Aorta (tissue), 5 donors: ENCODE measurements at places on chromosomes 4 and X.

DNA sequence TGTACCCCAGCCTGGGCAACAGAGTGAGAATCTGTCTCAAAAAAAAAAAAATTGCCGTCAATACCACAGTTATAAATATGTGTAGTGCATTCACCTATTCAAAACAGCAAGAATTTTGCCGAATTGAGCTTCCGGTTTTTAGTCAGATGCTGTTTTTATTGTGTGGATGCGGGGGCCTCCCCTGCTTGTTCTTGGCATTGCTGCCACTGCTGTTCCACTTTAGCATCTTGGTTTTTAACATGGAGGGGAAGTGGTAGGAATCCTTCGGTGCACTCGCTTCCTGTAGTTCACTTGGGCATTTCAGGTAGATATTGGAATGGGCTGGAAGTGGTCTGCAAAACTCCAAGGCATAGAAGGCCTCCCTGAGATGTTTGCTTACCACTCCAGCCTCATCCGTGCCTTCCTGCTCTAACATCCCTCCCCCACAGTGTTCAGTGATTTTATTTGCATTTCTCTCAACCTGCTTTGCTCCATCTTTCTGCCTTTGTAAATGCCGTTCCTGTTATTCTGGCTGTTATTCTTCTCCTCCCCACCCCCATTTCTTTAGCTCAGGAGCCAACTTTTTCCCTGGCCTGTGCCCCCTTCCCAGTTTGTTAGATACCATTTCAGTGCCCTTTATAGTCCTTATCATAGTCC, 25.5 kb downstream of the MOB1B start:
- no peak overlapping the region for H3K4me3 ChIP-seq
- H3K27ac ChIP-seq = no peak overlapping the region
- H3K4me1 ChIP-seq = no peaks in the 10 kb centered on the region
- H3K36me3 ChIP-seq = no peaks in the 10 kb centered on the region
- DNase-seq = no peak

GRCh38 chr4:16532240-16532970, 306.1 kb upstream of the TAPT1 start:
- no peak for DNase-seq
- no peaks in the 10 kb centered on the region for H3K36me3 ChIP-seq
- H3K27ac ChIP-seq = peak overlapping the region; percentile 32
- H3K27me3 ChIP-seq = no peaks in the 10 kb centered on the region
- peaks cover 3% of the 10 kb centered on the region for H3K4me1 ChIP-seq

DNA sequence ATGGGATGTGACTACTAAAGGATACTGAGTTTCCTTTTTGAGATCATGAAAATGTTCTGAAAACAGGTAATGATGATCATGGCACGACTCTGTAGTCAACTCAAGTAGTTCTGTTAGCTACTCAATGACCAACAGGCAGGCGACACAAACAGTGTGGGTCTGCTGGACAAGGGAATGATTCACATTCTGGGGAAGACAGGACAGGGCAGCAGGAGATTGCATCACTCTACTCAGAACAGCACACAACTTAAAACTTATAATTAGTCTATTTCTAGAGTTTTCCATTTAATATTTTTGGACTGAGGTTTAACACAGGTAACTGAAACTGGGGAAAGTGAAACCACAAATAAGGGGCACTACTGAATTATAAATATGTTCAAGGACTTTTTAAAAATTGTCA, 365.2 kb downstream of the PRDM5 start:
- H3K27ac ChIP-seq = no peak overlapping the region
- no peaks in the 10 kb centered on the region for H3K27me3 ChIP-seq
- H3K36me3 ChIP-seq = no peaks in the 10 kb centered on the region
- no peak for DNase-seq
- no peaks in the 10 kb centered on the region for H3K4me1 ChIP-seq
- no peak overlapping the region for H3K4me3 ChIP-seq

DNA sequence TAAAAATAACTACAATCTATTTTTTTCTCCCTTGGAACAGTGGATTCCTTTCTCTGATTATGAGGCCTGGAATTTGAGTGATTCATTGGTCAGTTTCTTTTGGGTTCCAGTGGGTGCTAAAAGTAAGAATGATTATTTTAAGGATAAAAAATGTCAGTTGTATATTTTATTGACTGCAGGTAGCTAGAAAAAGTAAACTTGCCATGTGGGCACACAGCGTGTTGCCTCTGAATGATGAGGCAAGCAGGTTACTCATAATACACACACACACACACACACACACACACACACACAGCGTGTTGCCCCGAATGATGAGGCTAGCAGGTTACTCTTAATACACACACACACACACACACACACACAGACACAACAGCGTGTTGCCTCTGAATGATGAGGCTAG, 13.8 kb downstream of the GALNT7 start:
- no peak overlapping the region for H3K4me3 ChIP-seq
- peak overlapping the region; percentile 64 for H3K27ac ChIP-seq
- peaks cover 2% of the 10 kb centered on the region for H3K4me1 ChIP-seq
- no peaks in the 10 kb centered on the region for H3K36me3 ChIP-seq
- DNase-seq = no peak
- H3K27me3 ChIP-seq = no peaks in the 10 kb centered on the region

DNA sequence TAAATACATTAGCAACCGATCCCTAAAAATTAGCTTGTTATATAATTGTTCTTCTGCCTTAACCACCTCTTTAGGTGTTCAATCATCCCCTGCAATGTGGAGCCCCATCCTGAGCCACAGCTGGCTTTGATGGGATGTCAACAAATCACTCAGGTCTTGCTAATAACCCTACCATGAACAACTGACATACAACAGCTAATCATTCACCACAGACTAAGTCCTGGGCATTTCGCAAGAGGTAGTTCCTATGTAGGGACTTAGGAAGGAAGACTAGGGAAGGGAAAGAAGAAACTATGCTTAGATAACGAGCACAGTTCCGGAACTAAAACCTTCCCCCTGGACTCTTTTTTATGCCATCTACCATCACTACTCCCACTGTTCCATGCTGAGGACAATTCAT, 63.6 kb upstream of the PTCHD1 start:
- no peaks in the 10 kb centered on the region for H3K27me3 ChIP-seq
- no peak for DNase-seq
- no peaks in the 10 kb centered on the region for H3K4me1 ChIP-seq
- no peaks in the 10 kb centered on the region for H3K36me3 ChIP-seq
- no peak overlapping the region for H3K27ac ChIP-seq

DNA sequence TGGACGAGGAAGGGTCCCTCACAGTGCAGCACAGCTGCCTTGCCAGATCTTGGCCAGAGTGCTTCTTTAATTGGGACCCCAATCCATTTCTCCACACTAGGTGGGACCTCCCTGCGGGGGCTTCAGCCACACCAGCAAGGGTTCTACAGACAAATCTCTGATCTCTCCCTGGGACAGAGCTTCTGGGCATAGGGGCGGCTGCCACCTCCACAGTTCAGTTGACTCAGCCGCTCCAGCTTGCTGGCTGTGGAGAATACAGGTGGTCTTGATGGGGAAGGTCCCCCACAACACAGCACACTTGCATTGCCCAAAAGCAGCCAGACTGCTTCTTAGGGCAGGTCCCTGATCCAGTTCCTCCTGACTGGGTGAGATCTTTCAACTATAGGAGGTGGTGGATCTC, 199.6 kb downstream of the EDA start:
- H3K36me3 ChIP-seq = no peaks in the 10 kb centered on the region
- no peak overlapping the region for H3K27ac ChIP-seq
- DNase-seq = no peak
- H3K27me3 ChIP-seq = no peaks in the 10 kb centered on the region
- H3K4me1 ChIP-seq = no peaks in the 10 kb centered on the region

DNA sequence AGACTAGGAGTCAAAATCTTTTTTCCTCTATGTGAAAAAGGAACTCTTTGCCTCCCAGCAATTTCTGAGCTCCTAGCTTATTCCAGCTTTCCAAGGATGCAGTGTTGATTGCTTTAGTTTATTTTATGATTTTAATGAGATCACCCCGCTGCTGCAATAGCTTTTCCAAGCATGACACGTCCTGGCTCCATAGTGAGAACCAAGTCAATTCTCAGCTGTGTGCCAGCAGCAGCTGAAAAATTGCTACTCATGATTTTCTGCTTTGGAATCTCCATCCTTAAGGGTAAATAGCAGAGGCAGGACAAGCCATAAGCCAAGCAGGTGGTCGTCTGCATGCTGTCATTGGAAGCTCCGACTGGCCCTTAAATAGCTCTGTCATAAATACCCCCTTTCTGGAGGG, 64.5 kb downstream of the FTHL17 start:
- H3K27me3 ChIP-seq = no peaks in the 10 kb centered on the region
- no peaks in the 10 kb centered on the region for H3K36me3 ChIP-seq
- no peaks in the 10 kb centered on the region for H3K4me1 ChIP-seq

GRCh38 chrX:84187533-84188319, at the start of gene RPS6KA6:
Gene RPS6KA6, minus strand, starts transcription at chrX:84188199. Its CDS starts 300 bp downstream, at chrX:84187899.
- H3K27me3 ChIP-seq = no peaks in the 10 kb centered on the region
- peak; percentile 48 for DNase-seq
- H3K4me1 ChIP-seq = no peaks in the 10 kb centered on the region
- H3K27ac ChIP-seq = no peak within 1 kb of the TSS
- H3K4me3 ChIP-seq = peak within 1 kb of the TSS; percentile 79
- no peaks in the 10 kb centered on the region for H3K36me3 ChIP-seq

GRCh38 chrX:152866386-152866785, 31.5 kb upstream of the ZNF185 start:
- H3K27me3 ChIP-seq = no peaks in the 10 kb centered on the region
- no peak overlapping the region for H3K4me3 ChIP-seq
- H3K27ac ChIP-seq = no peak overlapping the region
- DNase-seq = no peak

GRCh38 chrX:153862369-153863250, 23.4 kb downstream of the L1CAM start:
- H3K36me3 ChIP-seq = no peaks in the 10 kb centered on the region
- no peak overlapping the region for H3K27ac ChIP-seq
- H3K4me3 ChIP-seq = no peak overlapping the region
- no peak for DNase-seq

DNA sequence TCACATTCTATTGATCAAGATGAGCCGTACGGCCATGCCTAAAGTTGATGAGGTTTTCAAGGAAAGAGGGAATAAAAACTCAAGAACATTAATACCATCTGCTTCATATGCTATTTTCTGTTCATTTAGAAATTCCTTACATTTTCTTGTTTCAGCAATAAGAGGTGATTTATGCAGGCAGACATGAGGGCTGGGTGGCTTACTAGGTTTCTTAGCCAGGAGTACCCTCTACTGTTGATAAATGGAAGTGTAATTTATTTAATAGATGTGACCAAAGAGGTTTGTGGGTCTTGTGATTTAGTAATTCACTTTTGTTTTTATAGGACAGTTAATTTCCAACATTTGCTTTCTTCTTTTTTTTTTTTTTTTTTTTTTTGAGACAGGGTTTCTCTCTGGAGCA, 6.4 kb upstream of the SMIM9 start:
- no peaks in the 10 kb centered on the region for H3K36me3 ChIP-seq
- H3K4me3 ChIP-seq = no peak overlapping the region
- H3K27ac ChIP-seq = no peak overlapping the region
- DNase-seq = no peak

DNA sequence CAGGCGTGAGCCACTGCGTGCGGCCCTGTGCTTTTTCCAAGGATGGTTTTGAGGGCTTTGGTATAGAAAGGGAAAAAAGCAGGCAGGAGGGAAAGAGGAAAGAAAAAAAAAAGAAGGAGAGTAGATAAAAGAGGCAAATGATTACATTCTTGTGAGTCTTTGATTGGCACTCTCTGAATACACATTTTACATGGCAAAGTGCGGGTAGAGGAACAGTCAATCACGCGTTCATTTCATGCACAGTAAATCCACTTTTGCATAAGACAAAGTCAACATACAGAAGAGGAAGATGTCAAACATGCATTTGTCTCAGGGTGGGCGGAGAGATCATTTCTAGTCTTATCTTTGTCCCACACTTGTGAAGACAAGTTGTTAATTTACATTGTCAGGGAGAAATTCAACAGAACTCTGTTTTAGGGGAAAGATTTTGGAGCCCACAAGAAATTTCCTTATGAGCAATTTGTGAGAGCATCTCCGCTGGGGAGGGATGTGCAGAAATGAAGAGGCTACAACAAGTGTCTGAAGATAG, 183.2 kb downstream of the DHRSX start:
- no peaks in the 10 kb centered on the region for H3K27me3 ChIP-seq
- H3K36me3 ChIP-seq = no peaks in the 10 kb centered on the region
- no peak for DNase-seq
- no peak overlapping the region for H3K4me3 ChIP-seq
- no peaks in the 10 kb centered on the region for H3K4me1 ChIP-seq

DNA sequence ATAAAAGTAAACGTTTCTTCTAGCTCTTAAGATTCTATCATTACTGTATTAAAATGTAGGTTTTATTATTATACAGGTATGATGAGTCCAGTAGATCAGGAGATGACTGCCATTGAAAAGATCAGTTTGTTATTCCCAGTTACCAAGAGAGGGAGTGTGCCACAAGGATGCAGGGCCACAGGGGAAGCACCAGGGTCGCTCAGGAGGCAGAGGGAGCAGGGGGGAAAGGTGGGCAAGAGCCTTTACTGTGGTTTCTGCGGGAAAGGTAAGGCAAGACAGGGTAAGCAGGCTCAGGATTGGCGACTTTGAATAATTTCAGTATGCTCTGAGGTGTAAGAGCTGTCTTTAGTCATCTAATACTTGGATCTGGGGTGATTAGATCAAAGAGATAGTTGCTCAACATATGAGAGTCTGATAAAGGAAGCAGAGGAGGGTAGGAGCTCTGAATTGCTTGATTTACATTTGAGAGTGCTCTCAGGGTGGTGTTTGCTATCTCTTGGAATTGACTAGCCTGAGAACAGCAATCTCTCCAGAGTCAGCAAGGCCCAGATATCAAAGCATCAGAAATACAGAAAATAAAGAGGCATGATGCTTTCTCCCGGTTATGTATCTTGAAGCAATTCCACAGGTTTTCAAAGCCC, 86.0 kb downstream of the NDST3 start:
- no peaks in the 10 kb centered on the region for H3K27me3 ChIP-seq
- DNase-seq = no peak
- H3K27ac ChIP-seq = no peak overlapping the region
- H3K36me3 ChIP-seq = no peaks in the 10 kb centered on the region

DNA sequence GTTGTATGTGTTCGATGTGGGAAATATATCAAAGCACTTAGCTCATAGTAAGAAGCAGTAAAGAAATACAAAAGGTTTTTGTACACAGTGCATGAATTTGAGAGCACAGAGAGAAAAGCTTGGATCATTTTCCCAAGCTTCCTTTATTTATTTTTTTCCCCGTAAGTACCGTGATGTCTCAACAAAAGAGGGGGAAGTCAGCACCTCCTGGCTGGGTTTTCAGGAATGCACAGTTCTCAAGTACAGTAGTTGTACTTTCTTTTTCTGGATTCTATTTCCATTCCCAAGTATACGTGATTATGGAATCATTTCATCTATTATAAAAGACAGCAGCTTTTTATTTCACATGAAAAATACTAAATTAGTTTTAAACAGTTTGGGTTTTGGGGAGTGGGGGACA, 171.5 kb upstream of the EDNRA start:
- no peak overlapping the region for H3K4me3 ChIP-seq
- H3K36me3 ChIP-seq = no peaks in the 10 kb centered on the region

GRCh38 chr4:35461931-35462659, 782.2 kb downstream of the ARAP2 start:
- DNase-seq = no peak
- no peaks in the 10 kb centered on the region for H3K36me3 ChIP-seq
- H3K4me1 ChIP-seq = no peaks in the 10 kb centered on the region
- no peak overlapping the region for H3K27ac ChIP-seq

GRCh38 chr4:6689506-6689960, 4.1 kb upstream of the S100P start:
- DNase-seq = no peak
- no peak overlapping the region for H3K4me3 ChIP-seq
- H3K27me3 ChIP-seq = no peaks in the 10 kb centered on the region
- H3K36me3 ChIP-seq = no peaks in the 10 kb centered on the region
- H3K27ac ChIP-seq = no peak overlapping the region
